ENCODE measurements at places on chromosomes 2 and 18.

DNA sequence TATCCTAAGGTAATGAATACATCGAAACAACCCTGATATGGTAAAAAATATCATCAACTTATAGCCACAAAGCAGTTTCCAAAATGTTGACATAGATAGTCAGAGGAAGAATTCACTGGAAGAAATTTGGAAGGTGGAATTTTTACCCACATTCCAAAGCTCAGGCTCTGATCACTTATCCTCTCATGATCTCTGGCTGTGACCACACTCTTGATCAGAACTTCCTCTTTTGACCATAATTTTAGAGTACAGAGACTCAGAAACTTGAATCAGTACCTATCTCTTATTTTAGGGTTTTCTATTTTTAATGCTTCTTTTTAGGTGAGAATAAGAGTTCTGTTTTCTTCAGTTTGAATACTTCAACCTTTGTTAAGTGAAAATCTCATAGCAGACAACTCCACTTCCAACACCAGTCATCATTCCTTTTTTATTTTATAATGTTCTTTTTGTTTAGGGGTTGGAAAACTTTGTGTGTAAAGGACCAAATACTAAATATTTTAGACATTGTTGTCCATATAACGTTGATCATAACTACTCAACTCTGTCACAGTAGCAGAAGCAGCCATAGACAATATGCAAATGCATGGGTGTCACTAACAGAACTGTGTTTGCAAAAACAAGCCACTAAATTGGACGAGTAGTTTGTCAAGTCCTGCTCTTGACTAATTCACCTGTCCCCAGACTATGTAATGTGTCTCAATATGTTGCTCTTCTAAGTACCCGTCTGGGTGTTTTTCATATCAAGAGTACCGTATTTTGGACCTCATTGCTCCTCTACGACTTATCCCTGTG, 891.6 kb upstream of the CRIM1 start:
- no peak for DNase-seq

DNA sequence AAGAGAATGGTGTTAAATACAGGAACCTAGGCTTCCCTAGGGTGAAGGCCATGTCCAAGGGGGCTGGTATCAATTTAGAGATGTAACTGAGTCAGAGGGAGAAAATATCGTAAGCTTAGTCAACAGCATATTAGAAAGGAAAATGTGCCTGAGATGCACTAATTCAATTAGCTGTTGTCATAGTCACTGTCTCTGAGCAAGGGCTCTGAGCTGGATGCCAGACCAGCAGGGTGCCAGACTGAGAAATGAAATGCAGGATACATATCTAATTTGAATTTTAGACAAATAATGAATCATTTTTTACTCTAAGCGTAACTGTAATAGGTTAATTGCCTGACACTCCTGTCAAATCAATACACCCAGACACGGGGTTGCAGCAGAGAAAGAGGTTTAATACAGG, 11.4 kb upstream of the SLC35F6 start:
- DNase-seq: no peak

GRCh38 chr2:198106621-198107385, 302.4 kb downstream of the PLCL1 start:
- no peak for DNase-seq

GRCh38 chr18:25164848-25165811, 186.8 kb downstream of the ZNF521 start:
- peak; percentile 18 for DNase-seq

DNA sequence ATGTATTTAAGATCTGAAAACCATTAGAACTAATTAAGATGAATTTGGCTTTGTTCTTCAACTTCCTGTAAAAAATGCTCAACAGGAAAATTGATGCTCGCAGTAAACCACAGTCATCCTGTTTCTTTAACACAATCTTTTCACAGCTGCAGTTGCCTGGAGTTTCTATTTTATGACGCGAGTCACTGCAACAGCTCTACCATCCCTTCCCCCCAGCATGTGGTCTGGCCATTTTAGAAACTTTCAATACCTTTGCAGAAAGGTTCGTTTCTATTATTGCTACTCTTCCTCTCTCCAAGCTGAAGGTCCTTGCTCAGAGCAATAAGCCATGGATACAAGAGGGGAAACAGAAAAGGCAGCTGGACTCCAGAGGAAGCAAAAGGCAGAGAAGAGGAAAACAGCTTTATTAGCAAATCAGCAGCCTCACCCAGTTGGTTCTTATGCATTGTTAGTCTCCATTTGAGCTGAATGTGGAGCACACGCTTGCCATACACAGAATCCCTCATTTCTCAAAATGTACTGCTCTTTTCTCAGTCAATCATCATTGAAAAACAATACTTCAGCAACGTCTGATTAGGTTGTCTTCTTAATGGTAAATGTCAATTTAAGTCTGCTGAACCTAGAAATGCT, 3.9 kb downstream of the WIPF1 start:
- no peak for DNase-seq

GRCh38 chr2:216584112-216584511, 49.1 kb upstream of the IGFBP2 start:
- DNase-seq: no peak

DNA sequence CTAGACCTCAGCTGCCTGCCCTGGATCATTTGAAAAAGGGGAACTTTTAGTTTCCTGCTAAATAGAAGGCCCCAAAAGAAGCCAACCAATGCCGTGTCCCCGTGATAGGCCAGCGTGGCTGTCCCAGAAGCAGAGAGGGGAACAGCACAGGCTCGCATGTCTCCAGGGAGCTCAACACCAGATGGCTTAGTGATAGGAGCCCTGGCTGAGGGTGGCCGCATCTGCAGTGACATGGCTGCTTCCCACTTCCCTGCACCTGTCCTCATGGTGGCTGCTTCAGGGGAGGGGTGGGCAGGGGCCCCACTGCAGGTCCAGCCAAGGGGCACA, 79.6 kb downstream of the MBP start:
- DNase-seq: no peak

GRCh38 chr18:62625019-62625418, 90.3 kb upstream of the PHLPP1 start:
- DNase-seq: peak; percentile 30

DNA sequence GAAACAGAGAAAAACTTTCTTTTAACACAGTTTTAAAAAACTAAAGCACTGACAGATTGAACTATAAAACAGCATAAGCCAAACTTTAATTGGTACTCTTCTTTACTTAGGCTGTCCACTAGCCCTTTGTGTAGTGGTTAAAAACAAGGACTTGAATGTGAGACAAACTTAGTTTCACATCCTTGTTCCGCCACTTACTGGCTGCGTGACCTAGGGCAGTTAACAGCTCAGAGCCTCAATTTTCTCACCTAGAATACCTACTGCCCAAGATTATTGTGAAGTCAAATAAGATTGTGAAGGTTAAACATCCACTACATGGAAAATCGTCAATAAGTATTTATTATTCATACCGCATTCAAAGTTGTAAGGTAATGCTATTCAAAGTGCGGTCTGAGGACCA, 2.0 kb downstream of the WDR35 start:
- DNase-seq: no peak

DNA sequence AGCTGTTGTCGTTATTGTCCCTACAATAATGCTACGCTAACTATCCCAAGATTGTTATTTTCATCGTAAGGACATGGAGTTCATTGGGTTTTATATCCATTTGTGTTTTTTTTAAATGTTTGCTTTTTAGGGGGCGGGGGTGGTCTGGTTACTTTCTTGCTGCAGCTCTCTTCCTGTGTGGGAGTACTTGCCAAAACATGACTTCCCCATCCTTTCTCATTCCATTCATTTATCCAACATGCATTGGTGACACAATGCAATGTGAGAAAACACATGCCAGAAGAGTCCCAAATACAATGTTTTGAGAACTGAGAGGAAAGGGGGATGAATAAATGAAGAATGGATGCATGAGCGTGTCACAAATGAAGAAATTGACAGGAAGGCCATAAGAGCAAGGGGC, 55.9 kb downstream of the E2F6 start:
- DNase-seq: no peak

GRCh38 chr2:12903272-12903671, 186.5 kb downstream of the TRIB2 start:
- DNase-seq: no peak

GRCh38 chr2:25257931-25258846, 83.5 kb downstream of the DNMT3A start:
- no peak for DNase-seq

DNA sequence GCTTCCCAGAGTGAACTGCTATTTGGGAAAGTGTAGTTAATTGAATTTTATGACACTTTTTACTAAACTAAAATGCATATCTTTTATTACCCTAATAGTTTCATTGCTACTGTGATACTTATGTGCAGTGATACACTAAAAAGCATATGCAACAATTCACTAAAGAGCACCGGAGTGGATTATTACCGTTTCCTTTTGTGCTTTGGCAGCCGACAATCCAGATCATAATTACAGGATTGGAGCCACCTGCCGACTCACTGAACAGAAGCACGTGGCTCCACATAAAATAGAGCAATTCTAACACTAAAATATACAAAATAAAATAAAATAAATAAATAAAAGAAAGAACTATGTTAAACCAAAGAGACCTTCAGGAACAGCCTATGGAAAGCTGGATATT, 583.4 kb downstream of the NRXN1 start:
- DNase-seq: no peak

GRCh38 chr2:143085125-143085784, 44.0 kb upstream of the ARHGAP15 start:
- no peak for DNase-seq

GRCh38 chr2:139686205-139686604, 906.0 kb upstream of the NXPH2 start:
- DNase-seq: no peak

DNA sequence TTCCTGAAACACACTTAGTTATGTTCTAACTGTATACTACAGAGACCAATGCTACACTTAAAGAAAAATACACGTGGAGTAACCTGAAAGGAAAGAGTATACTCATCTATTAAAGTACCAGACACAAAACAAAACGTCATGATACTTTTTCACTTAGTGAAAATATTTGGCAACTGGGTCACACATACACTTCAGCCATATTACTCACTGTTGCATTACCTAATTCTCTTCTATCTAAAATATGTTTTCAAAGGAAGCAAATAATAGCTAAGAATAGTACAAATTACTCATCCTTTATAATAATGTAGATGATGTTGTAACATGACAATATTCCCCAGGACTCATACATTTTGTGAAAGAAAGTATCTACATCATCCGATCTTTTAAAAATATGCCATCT, 76.5 kb upstream of the EPB41L3 start:
- DNase-seq: no peak

- peak; percentile 53 for DNase-seq
Observed at GRCh38 chr2:20326163-20326780, 24.4 kb downstream of the PUM2 start.

DNA sequence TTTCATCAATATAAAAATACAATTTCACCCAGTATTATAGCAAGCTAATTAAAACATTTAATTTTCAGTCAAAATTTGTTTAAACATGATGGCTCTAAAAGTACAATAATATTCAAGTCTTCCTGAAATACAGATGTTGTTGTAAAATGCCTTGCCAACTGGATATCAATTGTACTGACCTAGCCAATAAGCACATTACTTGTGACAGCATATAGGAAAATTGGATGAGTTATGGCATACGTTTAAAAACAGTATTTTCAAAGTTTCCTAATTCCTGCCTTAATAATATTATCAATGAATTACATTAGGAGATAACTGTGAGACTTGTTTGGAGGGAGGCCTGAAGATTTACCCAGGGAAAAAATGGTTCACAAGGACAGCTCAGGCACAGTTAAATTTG, 336.9 kb upstream of the CDH20 start:
- DNase-seq: no peak

- no peak for DNase-seq
Observed at GRCh38 chr2:136407117-136407951, 289.4 kb upstream of the CXCR4 start.

- no peak for DNase-seq
Observed at GRCh38 chr2:178157574-178157973, 36.7 kb upstream of the OSBPL6 start.

- DNase-seq: no peak
Observed at GRCh38 chr2:39743269-39743776, 35.7 kb downstream of the THUMPD2 start.

DNA sequence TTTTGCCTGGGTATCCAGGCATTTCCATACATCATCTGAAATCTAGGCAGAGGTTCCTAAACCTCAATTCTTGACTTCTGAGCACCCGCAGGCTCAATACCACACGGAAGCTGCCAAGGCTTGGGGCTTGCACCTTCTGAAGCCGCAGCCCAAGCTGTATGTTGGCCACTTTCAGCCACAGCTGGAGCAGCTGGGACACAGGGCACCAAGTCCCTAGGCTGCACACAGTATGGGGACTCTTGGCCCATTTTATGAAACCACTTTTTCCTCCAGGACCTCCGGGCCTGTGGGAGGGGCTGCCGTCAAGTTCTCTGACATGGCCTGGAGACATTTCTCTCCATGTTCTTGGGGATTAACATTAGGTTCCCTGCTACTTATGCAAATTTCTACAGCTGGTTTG, 52.0 kb upstream of the POLE4 start:
- no peak for DNase-seq

- DNase-seq: no peak
Observed at GRCh38 chr18:57863706-57864105, 60.6 kb upstream of the ATP8B1 start.

GRCh38 chr2:207791579-207792243, 22.0 kb upstream of the FZD5 start:
- DNase-seq: no peak

DNA sequence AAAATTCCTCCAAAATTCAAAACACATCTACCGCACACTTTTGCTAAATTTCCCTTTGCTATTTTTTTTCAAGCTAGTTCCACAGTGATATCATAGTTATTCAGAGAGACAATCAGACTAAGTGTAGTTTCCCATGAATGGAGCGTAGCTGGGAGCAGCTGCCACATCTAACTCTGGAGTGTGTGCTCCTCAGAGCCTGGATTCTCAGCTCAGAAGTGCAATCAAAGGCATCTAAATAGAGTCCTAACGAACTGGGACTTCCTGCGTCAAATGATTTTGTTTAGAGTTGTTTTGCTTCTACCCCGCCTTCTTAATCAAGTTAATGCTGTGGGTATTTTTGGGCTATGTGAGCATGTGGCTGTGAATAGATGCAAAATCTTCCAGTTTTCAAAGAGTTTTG, 160.3 kb downstream of the TMEM18 start:
- no peak for DNase-seq

- DNase-seq: no peak
Observed at GRCh38 chr18:28147674-28148171, 29.2 kb downstream of the CDH2 start.

- DNase-seq: no peak
Observed at GRCh38 chr2:237698358-237698694, 70.9 kb downstream of the LRRFIP1 start.

- no peak for DNase-seq
Observed at GRCh38 chr18:3827236-3827845, 377.4 kb downstream of the TGIF1 start.

- DNase-seq: no peak
Observed at GRCh38 chr2:143158551-143159485, 29.6 kb downstream of the ARHGAP15 start.

- peak; percentile 11 for DNase-seq
Observed at GRCh38 chr2:120989512-120990441, 254.1 kb downstream of the GLI2 start.

- no peak for DNase-seq
Observed at GRCh38 chr2:108588070-108588668, 53.9 kb downstream of the LIMS1 start.

- no peak for DNase-seq
Observed at GRCh38 chr2:46695283-46695682, 215.9 kb downstream of the TMEM247 start.

- DNase-seq: no peak
Observed at GRCh38 chr2:144718376-144718775, 198.5 kb upstream of the ZEB2 start.

All from testis (tissue), 5 donors.